ENCODE measurements at places on chromosomes 13 and 19. TPM values are rescaled to one million over a fixed set of nuclear protein-coding genes. Genes with fewer than 3 reads are reported as not detected.

DNA sequence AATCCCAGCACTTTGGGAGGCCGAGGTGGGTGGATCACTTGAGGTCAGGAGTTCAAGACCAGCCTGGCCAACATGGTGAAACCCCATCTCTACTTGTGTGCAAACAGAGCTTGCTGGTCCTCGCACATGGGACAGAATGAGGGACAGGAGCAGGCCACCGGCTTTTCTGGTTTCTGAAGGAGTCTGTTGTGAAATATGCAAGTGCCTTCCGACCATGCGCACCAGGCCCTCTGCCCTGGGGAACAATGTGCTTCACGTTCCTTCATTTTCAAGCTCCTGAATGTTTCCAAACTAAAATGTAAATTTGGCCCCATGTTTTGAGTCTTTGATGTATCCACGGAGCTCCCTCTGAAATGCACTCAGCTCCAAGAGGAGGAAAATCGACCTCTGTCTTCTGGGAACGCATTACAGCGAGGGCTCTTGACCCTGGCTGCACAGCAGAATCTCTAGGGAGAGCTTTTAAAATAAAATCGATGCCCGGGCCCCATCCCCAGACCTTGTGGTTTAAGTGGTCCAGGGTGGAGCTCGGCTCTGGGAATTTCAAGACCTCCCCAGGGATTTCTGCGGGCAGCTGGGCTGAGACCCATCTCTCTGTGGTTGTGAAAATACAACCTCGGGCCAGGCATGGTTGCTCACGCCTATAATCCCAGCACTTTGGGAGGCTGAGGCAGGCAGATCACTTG is 9.3 kb upstream of the ACP4 start:
- DNase-seq: no peak

MEIOSIN gene
- total RNA-seq: not detected

DNA sequence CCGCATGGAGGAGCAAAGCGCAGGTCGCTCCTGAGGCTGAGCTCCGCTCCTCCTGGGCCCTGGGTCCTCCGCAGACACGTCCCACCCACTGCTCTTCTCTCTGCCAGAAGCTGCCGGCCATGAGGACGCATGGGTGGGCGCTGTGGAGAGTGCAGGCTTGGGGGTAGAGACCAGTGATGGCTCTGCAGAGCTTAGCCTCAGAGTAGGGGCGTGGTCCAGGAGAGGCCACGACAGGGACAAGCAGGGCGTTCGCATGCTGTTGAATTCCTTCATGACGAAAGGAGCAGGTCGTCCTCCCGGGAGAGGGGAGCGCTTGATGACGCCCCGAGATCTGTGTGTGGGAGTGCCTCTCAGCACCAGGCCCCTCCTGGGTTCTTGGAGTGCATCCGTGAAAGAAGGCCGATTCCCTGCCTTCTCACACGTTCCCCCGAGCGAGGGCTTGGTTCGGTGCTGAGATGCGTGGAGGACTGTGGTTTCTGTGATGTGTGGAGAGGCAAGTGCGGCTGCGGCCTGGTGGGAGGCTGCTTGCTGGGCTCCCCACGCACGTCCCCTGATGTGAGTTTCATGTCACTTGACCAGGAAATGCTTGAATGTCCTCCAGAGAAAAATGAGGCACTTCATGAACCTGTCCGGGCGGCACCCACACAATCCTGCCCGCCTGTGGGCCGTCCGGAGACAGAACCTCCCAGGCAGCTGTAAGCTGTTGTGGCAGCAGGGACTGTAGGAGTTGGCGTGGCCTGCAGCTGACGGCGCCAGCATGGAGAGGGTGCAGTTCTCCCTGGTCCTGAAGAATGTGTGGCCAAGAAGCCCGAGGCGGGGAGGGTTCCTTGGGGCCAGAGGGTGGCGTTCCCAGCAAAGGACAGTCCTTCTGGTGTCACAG is 4.5 kb downstream of the SF3A2 start:
- no peak for DNase-seq

GRCh38 chr13:91052876-91053275 is 294.6 kb upstream of the MIR17HG start:
- no peak for DNase-seq

GRCh38 chr19:18519962-18520847 is 1.7 kb downstream of the ELL start:
- peak; percentile 63 for DNase-seq

DNA sequence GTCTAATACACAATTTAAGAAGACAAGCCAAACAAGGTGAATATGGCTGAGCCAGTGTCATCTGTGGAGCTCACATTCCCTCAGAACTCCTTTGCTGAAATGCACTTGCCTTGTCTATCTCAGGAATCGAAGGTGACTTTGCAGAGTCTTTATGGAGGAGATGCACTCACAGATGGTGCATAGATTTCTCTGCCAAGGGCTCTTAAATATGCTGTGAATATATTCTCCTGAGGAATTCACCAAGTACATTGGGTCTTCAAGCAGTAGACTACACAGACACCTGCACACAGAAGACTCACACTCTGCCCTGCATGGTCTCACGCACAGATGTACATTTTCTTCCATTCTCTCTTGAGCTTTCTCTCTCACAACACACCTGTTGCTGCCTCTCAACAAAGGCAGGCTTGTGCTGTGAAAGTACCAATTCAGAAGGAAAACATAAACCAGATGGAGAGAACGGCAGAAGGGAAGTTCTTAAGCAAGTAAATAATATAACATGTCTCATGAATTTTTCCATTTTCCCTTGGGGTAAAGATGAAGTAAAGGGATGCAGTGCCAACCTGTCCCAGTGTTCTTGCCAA is 174.7 kb downstream of the DLEU7 start:
- no peak for DNase-seq

- no peak for DNase-seq
These were observed 181.5 kb downstream of the DNAJC3 start for GRCh38 chr13:95858286-95859075.

DNA sequence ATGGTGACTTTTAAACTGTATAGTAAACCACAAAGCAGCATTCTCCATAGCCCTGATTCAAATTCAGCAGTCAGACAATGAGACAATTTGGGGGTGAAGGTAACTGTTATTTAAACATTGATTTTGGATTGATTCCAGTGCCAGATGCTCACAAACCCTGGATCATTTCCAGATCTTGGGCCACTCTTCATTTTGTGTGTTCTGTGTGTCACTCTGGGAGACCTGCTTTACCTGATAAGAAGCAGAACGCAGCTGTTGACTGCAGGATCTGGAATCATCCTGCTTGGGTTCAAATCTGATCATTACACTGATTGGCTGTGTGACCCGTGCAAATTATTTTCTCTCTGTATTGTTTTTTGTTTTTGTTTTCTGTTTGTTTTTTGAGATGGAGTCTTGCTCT is 4.0 kb upstream of the PCDH8 start:
- no peak for DNase-seq

NCAN gene
- total RNA-seq: not detected

- DNase-seq: no peak
These were observed 50.4 kb upstream of the CYP4F8 start for GRCh38 chr19:15564534-15565168.

GRCh38 chr13:32278426-32278825 is 36.7 kb downstream of the ZAR1L start:
- no peak for DNase-seq

- DNase-seq: no peak
These were observed 21.9 kb downstream of the RBM26 start for GRCh38 chr13:79384022-79384610.

NLRP7 gene
- total RNA-seq: not detected

- DNase-seq: no peak
These were observed 16.4 kb downstream of the MAB21L1 start for GRCh38 chr13:35460061-35460460.

MAST1 gene
- 0.12 TPM for total RNA-seq

GRCh38 chr19:52570000-52570861 is at the start of gene ZNF701:
ZNF701 (plus strand) TSS chr19:52570287; CDS start chr19:52574148, 3,861 bp downstream.
- DNase-seq: peak; percentile 98

GJB2 gene
- 0.42 TPM for total RNA-seq

ZNF8 gene
- 4.8 TPM for total RNA-seq
